ENCODE measurements at places on chromosomes 7 and 10.

DNA sequence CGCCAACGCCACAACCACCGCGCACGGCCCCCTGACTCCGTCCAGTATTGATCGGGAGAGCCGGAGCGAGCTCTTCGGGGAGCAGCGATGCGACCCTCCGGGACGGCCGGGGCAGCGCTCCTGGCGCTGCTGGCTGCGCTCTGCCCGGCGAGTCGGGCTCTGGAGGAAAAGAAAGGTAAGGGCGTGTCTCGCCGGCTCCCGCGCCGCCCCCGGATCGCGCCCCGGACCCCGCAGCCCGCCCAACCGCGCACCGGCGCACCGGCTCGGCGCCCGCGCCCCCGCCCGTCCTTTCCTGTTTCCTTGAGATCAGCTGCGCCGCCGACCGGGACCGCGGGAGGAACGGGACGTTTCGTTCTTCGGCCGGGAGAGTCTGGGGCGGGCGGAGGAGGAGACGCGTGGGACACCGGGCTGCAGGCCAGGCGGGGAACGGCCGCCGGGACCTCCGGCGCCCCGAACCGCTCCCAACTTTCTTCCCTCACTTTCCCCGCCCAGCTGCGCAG is 424 bp downstream of the EGFR start:
- peak; percentile 53 for DNase-seq

DNA sequence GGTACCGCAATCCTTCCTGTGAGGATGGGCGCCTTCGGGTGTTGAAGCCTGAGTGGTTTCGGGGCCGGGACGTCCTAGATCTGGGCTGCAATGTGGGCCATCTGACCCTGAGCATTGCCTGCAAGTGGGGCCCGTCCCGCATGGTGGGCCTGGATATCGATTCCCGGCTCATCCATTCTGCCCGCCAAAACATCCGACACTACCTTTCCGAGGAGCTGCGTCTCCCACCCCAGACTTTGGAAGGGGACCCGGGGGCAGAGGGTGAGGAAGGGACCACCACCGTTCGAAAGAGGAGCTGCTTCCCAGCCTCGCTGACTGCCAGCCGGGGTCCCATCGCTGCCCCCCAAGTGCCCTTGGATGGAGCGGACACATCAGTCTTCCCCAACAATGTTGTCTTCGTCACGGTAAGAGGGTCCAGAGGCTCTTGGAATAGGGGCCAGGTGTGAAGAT is 1.7 kb downstream of the MEPCE start:
- peak; percentile 28 for DNase-seq

DNA sequence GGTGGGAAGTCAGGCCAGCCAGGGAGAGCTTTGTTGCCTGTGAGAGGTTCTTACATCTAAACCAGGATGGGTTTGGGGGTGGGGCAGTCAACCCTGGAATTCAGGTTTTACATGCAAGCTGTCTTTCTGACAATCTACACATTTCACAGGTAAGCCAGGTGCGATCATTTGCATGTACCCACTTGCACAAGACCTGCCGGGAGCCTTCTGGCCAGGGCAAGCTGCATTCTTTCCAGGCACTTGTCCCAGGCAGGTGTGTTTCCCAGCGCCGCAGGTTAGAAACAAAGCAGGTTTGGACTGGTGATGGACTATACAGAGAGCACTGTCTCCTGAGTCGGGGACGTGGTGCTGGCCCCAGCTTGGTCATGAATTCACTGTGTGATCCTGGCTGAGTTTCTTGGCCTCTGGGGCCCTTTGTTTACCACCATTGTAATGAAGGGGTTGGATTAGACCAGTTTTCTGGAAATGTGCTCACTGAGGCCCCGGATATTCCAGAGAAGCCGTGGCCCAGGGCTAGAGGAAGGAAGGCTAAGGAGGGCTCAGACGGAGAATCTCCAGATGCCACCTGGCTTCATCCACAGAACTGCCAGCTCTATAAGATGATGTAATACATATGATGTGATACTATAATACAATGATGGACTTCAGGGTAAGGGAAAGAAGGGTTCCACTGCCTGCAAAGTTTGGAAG is 205.2 kb upstream of the SVIL start:
- DNase-seq = peak; percentile 49

DNA sequence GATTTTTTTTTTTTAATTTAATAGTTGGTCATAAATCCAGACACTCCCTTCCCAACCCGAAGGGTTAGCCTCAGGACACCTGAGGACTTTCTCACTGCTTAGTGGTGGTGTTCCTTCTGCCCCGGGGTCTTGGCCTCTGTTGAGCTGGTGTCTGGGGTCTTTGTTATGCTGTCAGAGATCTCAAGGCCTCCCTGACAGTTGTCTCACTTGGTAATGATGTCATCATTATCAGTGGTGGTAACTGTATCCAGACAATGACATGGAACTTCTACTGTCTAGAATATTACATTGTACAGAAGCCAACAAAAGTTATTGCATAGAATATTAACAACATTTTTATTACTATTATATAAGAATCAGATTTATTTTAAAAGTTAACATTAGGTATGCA is 32.9 kb downstream of the PPP2R2D start:
- DNase-seq = no peak

DNA sequence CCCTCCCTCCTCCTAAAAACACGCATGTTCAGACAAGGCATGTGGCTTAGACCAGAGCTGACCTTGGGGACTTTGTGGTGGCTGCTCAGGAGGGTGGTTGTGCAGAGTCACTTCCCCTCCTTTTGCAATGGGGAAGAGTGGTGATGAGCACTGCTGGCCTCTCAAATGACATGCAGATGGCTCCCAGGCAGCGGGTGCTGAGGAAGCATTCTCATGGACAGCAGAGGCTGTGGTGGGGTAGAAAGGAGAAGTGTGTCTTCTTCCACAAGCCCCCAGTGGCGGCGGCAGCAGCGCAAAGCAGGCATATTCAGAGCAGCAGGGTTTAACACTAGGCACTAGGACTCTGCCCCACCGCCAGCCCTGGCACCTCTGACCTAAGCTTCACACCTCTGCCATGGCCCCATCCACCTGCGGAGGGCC is 105.9 kb upstream of the ANLN start:
- no peak for DNase-seq

DNA sequence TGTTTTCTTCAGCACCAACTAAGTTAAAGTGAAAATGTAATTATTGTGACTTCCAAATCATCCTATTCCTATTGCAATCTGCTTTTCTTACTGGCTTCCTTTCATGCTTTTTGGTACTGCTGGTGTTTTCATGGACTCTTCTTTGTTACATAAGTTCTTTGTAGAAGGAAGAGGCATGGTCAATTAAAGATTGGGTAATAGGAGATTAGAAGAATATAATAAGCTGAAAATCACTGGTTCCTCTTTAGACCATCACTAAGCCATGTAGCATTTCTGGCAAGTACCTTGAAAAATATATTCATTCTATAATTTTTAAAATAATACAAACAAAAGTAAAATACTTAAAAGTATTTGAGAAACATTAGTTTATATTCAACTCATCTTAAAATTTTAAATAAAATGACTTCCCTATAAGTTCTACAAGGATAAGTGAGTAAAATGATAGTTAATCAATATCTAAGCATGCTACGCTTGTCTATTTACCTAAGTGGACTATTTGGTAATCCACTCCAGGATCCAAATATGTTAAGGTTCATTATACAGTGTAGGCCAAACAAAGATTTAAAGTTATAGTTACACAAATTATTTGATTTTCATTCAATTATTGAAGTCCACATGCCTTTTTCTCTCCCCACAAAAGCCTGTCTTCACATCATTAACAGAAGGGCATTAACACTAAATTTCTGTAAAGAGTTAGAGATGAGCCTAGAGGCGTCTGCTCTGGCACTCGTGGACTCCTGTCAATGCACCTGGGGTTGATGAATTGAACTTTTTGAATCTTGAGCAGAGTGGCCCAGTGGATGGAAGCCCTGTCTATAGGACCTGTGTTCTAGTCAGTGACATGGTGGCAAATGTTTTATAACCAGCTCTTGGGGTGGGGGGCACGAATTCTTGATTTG is 408.1 kb downstream of the INHBA start:
- no peak for DNase-seq

DNA sequence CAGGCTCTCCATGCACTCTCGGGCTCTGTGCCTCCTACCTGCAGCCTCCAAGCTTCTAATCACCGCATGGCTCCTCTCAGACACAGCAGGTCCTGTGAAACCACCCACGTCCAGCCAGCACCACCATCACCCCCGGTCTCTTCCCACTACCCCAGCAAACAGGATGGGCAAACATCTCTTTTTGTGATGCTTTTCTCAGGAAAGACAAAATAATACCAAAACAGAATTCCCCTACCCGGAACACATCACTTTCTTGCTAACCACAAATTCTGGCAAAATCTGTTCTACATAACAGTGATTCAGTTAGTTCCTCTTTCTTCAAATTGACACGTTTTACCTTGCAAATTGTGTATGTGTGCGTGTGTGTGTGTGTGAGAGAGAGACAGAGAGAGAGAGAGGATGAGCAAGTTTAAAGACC is 6.5 kb downstream of the SNX8 start:
- DNase-seq = no peak

- DNase-seq = no peak
Observed at GRCh38 chr10:100186253-100187212, 704 bp upstream of the ERLIN1 start.

GRCh38 chr10:132578287-132578951 is 40.8 kb downstream of the INPP5A start:
- no peak for DNase-seq

- DNase-seq = no peak
Observed at GRCh38 chr10:126153711-126154628, 234.3 kb downstream of the ADAM12 start.

DNA sequence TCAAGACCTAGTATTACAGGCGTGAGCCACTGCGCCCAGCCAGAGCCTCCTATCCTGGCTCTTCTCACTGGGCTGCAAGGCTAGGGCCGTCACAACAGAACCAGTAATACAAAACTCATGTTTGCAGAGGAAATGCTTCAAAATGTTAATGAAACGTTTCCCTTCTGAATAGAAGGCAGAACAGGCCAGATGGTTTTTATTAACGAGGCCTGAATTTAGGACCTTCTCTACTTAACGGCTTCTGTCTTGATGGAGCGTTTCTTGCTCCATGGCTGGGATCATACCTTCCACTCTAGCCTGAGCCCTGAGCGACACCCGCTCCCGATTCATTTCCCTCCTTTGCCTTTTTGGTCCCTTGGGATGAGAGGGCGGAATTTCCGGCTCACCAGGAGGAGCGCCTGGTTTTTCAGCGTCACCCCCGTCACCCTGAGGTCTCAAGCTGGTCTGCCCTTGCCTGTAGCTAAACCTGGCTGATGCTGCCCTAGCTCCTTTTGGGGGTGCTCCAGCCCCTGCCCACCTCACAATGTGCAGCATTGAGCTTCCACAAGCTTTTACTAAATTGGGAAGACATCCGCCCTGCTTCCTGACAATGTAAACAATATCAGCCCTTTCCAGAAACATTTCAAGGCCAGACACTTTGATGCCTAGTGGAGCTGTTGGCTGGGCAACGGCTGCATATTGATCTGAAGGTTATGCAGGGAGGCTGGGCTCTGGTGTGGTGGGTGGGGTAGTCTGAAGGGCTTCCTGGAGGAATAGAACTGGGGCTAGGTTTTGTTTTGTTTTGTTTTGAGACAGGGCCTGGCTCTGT is 5.2 kb downstream of the CLIP2 start:
- no peak for DNase-seq

- no peak for DNase-seq
Observed at GRCh38 chr7:7765422-7765821, 47.0 kb upstream of the RPA3 start.

DNA sequence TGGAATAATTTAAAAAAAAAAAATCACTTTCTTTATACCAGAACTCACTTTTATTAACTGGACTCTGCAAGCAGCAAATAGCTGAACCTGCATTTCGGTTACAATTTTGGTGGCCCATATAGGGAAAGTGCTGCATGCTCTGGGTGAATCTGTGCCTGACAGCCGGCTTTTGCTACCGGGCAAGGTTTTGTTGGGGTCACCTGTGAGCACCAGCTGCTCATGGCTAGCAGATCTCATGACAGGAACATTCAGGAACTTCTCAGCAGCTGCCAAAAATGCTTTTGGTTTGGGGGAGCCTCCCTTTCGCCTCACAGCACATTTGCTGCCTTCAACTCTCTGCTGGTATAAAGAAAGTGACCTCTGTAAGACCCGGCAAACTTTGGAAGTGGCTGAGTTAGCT is 13.2 kb upstream of the CREB3L2 start:
- no peak for DNase-seq

- no peak for DNase-seq
Observed at GRCh38 chr10:117130346-117130745, 7.7 kb downstream of the VAX1 start.

DNA sequence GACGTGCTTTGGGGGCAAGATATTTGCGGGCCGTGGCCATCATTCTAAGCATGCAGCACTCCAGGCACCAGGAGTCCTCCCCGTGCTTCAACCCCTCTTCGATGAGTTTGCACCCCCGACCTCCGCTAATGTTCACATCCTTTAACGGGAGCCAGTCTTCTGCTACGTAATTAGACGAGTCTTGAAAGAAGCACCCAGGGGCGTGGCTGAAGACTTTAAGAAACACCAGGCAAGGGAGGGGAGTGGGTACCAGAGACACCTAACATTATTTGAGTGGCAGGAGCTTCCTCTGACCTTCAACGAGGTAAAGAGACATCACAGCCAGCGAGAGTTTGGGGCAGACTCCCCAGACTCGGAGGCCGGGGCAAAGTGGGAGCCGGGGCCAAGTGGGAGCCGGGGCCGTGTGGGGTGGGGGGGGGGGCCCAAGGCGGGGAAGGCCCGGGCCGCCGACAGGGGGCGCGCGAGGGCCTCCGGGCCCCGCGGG is 31.1 kb upstream of the TOMM7 start:
- peak; percentile 62 for DNase-seq

- DNase-seq = no peak
Observed at GRCh38 chr7:139767561-139767982, 10.2 kb downstream of the HIPK2 start.

DNA sequence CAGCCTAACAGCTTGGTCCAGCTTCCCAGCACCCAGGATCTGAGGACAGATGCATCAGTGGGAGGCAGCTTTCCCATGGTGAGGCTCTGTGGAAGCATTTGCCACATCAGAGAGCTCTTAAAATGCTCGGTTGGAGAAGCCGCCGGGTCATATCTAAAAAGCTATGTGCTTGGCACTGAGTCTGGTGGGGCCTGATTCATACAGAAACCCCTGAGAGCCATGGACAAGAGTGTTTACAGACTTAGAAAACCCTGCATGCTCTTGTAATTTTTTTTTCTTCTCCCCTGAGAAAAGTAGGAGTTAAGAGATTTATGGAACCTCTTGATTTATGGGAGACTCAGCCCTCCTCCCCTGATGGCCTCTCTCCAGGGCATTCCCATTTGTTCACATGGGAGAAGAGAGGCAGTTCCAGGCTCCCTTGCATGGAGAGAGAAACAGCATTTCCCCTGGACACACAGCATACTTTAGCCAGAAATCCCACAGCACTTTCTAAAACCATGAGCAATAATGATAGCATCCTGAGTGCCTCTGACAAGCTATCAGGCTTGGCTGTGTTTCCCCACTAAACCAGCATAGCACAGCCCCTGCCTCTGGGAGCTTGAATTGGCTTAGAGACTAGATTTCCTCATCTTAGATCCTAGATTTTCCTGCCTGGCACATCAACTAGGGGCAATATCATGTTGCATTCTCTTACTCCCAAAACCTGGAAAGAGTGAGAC is 322.1 kb upstream of the AUTS2 start:
- DNase-seq = no peak

- peak; percentile 49 for DNase-seq
Observed at GRCh38 chr10:26556748-26557640, 118.9 kb downstream of the APBB1IP start.

- no peak for DNase-seq
Observed at GRCh38 chr7:94206295-94206694, 188.4 kb upstream of the COL1A2 start.

All from H9 (cell line).